Kasumi-1 (cell line): ENCODE measurements at places on chromosomes 4 and X.

- no peak for DNase-seq
Observed at GRCh38 chr4:43316813-43317212, 424.3 kb downstream of the GRXCR1 start.

GRCh38 chrX:29926056-29926455, 289.3 kb upstream of the MAGEB2 start:
- no peak for DNase-seq

- no peak for DNase-seq
Observed at GRCh38 chr4:4506961-4507360, 34.9 kb downstream of the STX18 start.

GRCh38 chr4:66062921-66063320, 392.6 kb upstream of the EPHA5 start:
- DNase-seq = no peak

DNA sequence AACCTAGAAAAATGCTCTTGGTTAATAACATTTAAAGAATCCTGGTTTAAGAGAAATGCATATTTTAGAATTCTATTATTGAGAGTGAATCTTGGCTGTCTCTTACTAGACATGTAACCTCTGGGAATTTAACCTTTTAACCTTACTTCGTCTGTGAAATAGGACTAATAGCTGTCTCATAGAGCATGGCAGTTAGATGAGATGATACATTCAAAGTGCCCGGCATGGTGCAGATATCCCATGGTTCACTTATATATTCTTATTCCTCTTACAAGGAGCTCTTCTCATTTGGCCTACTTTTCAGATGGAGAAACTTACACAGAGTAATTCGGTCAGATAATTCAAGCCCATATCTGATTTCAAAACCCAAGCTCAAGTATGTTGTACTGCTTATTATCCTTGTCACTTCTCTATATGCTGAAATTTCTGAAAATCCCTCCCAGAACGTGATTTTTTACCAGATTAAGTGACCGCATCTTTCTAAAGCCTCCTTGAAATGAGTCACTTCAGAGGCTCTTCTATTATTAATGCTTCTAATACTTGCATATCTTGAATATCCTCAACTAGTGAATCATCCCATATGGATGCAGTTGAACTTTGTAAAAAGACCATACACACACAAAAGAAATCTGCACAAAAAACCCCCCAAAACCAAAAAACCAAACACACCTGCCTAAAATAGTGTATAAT, 4.9 kb downstream of the CDKN2AIP start:
- DNase-seq = no peak
